ENCODE measurements at places on chromosomes 2 and 18.

DNA sequence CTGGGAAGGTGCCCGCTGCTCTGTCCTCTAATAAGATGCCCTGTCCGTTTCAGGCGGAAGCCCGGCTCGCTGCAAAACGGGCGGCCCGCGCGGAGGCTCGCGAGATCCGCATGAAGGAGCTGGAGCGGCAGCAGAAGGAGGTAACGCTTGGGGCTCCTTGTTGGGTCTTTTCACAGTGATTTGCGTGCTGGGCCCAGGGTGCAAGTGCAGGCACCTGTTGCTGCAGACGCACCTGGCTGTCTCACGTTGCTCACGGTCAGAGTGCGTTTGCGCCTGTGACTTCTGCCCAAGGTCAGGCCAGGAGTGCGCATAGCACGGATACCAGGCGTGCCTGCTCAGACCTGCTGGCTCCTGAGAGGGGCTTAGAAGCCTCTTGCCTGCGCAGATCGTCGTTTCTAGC, 81.1 kb downstream of the LRRFIP1 start:
- DNase-seq, result no peak

DNA sequence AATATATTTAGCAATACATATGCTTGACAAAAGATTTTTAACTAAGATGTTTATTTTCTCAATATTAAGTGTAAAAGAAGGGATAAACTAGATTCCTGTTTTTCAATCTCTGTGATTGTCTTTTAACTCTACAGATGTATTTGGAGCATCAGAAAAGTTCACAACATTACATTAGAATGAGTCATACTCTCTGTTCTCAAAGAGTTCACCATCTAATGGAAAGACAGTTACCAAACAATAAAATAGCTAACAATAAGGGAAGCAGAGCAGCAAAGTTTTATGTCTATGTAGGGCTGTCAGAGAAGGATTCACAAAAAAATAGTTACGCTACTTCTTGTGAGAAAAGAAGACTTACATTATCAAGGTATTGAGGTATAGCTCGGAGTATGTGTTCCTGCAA, 109.2 kb upstream of the MAP2 start:
- DNase-seq, result no peak

DNA sequence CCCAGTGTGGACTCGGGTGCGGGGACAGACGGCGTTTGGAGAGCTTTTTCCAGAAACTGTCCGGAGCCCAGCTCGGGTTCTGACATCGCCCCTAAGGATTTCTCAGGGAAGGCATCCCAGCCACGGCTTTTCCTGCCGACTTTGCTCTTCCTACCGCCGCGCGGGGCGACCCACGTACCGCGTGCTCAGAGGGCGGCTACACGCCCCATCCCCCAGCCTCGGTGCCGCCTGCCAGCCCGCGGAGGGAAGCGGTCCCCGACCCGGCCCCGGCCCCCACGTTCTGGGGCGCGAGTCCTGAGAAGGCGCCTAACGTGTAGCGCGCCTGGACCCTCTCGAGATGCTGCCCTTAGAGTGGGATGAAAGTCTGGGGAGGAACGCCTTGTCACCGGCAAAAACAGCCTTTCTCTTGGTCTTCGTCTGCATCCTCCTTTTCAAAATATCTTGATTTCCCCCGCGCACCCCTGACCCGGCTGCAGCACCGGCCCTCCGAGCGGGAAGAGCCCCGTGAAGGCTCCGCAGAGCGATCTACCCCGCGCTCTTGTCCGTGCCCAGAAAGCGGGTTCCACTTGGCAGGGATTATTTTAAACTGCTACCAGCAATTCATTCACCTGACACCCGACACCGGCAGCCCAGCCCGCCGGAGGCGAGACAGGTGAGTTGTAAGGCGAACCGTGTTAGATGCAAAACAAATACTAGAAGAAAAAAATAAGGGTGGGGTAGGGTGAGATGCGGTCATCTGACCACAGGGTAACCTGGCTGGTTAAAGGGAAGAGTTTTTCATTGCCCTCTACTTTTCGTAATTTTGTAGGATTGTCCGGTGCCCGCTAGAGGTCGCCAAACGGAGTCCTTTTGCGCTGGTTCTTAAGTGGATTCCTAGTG, 812 bp upstream of the KCNG3 start:
- DNase-seq, result peak; percentile 64

GRCh38 chr2:223043164-223043941, 8.6 kb upstream of the KCNE4 start:
- peak; percentile 42 for DNase-seq

DNA sequence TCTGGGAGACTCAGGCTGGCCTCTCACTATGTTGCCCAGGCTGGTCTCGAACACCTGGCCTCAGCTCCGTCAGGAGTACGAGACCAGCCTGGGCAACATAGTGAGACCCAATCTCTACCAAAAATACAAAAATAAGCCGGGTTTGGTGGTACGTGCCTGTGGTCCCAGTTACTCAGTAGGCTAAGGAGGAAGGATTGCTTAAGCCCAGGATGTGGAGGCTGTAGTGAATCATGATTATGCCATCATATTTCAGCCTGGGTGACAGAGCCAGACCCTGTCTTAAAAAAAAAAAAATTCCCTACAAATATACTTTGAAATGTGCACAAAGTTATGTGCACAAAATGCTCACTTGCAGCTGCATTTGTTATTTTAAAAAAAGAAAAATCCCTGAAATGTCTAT, 26.3 kb upstream of the AGAP1 start:
- DNase-seq, result peak; percentile 2

GRCh38 chr2:219270055-219270372, 9.2 kb upstream of the DNAJB2 start:
- DNase-seq, result no peak

DNA sequence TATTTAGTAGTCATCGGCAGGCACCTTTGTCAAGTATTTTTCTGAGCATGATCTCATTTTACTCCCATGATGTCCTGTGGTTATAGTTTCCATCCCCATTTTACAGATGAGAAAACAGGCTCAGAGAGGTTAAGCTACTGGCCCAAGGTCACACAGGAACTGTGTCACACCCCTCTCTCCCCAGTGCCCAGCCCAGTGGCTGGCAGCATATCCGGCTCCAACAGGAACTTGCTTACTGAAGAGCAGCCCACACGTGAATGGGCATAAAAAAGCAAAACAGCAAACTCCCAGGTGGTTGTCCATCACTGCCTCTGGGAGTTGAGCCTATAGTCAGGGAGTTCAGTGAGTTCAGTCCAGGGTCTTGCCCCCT, 8.3 kb upstream of the KLF11 start:
- DNase-seq, result peak; percentile 62

- DNase-seq, result no peak
Measured at GRCh38 chr2:207253666-207254345, 88.1 kb upstream of the KLF7 start.

DNA sequence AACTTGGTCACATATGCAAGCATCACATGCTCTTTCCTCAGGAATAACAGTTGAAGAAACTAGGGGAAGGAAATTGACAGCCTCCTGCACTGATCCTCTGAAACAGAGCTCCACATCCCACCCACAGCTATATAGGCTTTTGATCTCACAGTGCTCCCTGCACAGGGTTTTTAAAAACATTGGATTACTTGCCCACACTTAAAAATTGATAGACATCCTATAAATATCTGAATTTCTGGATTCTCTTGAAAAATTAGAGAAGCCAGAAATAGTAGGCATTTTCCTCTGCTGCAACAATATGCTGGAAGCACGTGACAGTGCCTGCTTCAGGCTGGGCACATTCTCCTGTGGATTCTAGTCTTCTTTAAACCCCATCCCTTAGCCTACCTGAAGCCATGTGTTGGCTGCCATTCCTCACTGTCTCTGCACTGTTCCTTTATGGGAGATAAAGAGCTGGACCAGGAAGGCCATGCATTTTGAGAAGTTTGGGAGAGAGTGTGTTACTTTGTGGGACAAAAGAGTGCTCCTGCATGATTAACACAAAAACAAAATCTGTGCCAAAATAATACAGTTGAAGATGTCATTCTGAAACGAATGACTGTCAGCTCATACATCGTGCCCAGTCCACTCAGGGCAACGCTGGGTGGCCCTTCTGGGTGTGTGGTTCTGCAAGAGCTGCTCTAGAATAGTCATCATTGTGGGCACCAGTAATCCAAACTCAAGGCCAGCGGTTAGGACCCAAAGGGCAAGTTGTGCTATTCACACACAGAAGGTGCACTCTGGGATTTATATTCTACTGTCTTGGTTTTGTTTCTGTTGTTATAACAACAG, 59.8 kb downstream of the GYPC start:
- DNase-seq, result no peak

- DNase-seq, result no peak
Measured at GRCh38 chr2:162746310-162746709, 92.3 kb downstream of the KCNH7 start.

DNA sequence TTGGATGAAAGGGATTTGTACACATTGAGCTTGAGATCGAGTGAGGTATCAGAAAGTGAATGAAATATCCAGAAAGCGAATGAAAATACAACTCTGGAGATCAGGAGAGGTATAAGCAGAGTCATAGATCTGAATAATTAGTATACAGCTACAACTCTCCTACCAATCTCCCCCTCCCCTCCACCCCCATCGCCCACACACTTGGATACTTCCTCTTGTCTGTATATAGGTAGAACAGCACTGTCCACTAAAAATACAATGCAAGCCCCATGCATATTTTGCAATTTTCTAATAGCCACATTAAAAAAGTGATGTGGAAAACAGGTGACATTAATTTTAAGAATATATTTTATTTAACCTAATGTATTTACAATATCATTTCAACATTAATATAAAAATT, 23.7 kb upstream of the WIPF1 start:
- peak; percentile 15 for DNase-seq

GRCh38 chr2:150491430-150491829, 4.0 kb upstream of the RND3 start:
- DNase-seq, result no peak

DNA sequence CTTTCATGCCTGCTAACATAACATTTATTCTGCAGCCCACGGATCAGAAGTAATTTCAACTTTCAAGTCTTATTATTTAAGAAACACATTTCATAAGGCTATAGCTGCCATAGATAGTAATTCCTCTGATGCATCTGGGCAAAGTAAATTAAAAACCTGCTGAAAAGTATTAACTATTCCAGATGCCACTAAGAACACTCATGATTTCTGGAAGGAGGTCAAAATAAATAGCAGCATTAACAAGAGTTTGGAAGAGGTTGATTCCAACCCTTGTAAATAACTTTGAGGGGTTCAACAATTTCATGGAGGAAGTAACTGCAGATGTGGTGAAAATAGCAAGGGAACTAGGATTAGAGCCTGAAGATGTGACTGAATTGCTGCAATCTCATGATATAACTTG, 77.6 kb downstream of the CCDC148 start:
- no peak for DNase-seq

- peak; percentile 97 for DNase-seq
Measured at GRCh38 chr18:70421471-70422390, 132.9 kb downstream of the SOCS6 start.

GRCh38 chr2:215771241-215771640, 242.1 kb downstream of the MREG start:
- DNase-seq, result no peak

GRCh38 chr18:73942081-73942625, 205.5 kb downstream of the FBXO15 start:
- DNase-seq, result no peak

- DNase-seq, result no peak
Measured at GRCh38 chr18:68467957-68468356, 247.0 kb downstream of the TMX3 start.

DNA sequence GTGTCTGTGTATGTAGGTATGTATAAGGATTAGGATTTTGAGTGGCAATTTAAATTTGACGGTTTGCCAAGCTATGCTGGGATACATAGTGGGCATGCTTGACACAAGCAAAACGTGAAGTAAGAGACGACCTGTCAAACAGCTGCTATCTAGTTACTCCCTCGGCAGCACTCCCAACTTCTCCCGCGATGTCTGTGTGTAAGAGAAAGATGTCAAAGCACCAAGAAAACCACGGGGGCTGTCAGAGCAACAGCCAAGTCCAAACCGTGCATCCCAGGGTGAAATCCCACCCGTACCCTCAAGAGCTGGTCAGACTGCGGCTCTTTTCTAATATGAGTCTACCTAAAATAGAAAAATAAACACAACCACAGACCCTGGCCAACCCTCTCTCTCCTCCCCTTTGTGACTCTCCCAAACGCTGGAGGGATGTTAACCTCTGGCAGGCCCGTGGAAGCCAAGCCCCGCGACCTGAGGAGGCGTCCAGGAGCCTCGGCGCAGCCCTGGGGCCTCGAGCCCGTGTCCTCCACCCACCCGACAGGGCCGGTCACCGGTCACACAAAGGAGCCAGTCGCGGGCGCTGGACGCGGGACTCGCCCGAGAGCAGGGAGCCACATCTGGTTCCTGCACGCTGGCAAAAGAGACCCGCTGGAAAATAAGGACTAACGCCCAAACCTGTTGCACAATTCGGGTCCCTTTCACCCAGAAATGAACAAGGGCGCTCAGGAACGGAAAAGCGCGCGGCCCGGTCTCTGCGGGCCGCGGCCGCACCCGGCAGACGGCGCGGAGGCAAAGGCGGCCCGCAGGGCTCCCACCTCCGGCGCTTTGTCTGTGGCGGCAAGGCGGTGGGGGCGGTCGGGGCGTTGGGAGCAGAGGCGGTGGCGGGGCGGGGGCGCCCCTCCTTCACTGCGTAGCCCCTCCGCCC, 925 bp downstream of the SESTD1 start:
- DNase-seq, result peak; percentile 44

GRCh38 chr18:62558015-62558663, 35.3 kb downstream of the ZCCHC2 start:
- no peak for DNase-seq

- no peak for DNase-seq
Measured at GRCh38 chr18:41324934-41325333, 630.1 kb upstream of the PIK3C3 start.

DNA sequence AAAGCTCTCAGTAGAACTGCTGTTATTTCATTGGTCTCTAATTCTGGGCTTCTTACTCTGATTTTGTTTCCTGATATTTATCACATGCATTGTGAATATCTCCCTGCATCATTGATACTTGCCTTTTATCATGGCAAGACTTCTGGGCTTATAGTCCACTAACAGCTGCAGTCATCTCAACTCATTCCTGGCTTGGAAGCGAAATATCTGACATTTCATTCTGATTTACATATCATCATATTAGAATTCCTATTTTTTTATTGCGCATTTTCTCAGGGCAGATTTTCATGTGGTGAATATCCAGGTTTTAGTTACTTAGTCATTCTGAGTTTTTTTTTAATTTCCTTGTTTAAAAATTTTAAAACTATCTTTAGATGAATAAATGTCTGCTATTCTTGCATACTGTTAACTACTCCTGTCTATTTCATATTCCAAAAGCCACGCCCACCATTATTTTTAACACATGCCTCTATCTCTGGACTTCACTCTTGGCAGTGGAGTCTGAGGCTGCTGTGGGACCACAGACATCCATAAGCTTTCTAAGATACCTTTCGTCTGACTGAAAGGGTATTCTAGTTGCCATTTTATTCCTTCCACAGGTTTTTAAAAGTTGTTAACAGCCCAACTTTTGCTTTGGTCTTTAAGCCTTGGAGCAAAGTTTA, 164.5 kb downstream of the IRS1 start:
- DNase-seq, result no peak

GRCh38 chr2:30631051-30631671, 176.1 kb downstream of the CAPN13 start:
- no peak for DNase-seq

GRCh38 chr18:7358989-7359726, 128.3 kb downstream of the LRRC30 start:
- DNase-seq, result no peak
